ENCODE measurements at places on chromosomes 12 and 14. TPM values are rescaled to one million over a fixed set of nuclear protein-coding genes. Genes with fewer than 3 reads are reported as not detected.

The GPN3 gene
- polyA plus RNA-seq: 36.8 TPM

The GLIPR1L1 gene
- polyA plus RNA-seq: not detected

The PRKD1 gene
- polyA plus RNA-seq: 23.3 TPM

DNA sequence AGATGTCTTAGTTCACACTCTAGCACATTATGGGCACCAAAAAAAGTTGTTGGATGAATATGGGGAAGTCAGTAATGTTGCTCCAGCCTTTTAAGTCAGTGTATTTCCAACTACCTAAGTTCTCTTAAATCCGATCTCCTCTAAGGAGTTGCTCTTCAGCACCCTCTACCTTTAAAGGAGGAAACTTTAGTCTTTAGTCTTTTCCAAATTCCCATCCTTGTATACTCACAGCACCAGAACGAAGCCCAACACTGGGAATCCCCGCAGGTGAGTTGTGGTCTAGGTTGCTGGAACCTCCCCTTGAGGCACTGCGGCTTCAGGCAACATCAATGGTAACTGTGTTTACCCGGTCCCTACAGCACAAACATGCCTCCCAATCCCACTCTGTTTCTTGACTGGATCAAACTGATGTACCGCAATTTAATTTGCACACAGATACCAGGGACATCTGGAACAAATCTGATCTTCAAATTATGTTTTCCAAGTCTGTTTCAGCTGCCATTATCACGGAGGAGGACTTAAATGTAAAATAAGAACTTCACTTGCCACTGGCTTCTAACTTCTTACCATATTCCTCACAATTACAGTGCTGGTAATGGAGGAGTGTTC, 179.0 kb downstream of the FOXN3 start:
- no peak for DNase-seq

GRCh38 chr12:21882635-21883034, 58.6 kb downstream of the ABCC9 start:
- no peak for DNase-seq

DNA sequence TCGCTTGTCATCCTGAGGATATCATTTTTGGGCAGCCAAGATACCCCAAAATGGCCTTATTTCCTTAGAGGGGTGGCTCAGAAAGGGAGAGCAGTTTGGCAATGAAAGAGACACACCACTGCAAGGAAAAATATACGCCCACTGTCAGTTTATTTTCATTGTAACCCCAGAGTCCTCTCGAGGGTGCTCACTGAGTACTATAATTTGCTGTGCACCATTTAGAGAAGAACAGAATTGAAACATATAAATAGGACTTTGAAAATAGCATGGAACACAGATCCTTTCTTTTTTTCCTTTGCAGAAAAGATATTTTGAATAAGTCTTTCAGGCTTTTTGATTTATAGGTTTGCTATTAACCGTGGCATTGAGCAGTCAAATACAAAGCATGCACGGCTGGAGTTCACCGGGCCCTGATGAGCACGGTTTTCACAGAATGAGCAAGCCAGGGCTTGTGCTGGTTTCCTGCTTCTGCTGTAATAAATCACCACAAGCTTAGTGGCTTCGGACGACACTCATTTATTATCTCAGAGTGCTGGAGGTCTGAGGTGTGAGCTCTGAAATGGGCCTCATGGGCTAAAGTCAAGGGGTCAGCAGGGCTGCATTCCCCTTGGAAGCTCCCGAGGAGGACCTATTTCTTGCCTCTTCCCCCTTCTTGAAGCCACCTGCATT, 152.3 kb downstream of the ZNF664 start:
- no peak for DNase-seq

Measured in left renal pelvis (tissue), 4 donors.